ENCODE measurements at places on chromosomes 5 and 9.

GRCh38 chr9:123168586-123168985 lies 99.8 kb downstream of the STRBP start:
- peak; percentile 11 for DNase-seq

- no peak for DNase-seq
Measured at GRCh38 chr5:78675956-78676730, 27.6 kb upstream of the LHFPL2 start.

GRCh38 chr9:137213160-137214060 lies 7.9 kb downstream of the NDOR1 start:
- peak; percentile 57 for DNase-seq

- DNase-seq, result peak; percentile 76
Measured at GRCh38 chr9:504921-505740, 290.5 kb downstream of the DOCK8 start.

DNA sequence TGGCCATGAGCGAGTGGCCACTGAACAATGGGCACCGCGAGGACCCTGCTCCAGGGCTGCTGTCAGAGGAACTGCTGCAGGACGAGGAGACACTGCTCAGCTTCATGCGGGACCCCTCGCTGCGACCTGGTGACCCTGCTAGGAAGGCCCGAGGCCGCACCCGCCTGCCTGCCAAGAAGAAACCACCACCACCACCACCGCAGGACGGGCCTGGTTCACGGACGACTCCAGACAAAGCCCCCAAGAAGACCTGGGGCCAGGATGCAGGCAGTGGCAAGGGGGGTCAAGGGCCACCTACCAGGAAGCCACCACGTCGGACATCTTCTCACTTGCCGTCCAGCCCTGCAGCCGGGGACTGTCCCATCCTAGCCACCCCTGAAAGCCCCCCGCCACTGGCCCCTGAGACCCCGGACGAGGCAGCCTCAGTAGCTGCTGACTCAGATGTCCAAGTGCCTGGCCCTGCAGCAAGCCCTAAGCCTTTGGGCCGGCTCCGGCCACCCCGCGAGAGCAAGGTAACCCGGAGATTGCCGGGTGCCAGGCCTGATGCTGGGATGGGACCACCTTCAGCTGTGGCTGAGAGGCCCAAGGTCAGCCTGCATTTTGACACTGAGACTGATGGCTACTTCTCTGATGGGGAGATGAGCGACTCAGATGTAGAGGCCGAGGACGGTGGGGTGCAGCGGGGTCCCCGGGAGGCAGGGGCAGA lies 53.3 kb downstream of the JADE2 start:
- DNase-seq, result peak; percentile 4

DNA sequence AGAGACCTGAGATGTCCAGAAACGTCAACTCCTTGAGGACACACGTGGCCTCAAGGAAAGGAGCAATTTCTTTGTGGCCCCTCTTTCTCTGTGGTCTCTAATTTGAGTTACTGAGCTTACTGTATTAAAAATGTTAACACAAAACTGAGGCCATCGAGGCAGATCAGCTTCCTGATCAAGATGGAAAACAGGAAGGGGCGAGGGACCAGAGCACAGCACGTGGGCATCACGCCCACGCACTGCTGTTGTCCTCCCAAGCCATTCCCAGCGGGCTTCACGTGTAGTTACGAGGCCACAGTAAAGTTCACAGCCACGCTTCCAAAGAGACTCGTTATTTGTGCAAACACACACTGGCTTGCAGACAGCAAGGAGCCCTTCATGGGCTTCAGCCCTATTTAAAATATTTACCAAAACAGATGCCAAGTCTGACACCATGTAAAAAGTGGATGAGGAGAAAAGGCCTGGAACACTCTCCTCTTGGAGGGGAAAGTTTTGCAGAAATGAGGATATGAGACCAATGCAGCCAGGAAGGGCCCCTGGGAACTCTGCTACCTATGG lies 149.5 kb downstream of the ROR2 start:
- no peak for DNase-seq

DNA sequence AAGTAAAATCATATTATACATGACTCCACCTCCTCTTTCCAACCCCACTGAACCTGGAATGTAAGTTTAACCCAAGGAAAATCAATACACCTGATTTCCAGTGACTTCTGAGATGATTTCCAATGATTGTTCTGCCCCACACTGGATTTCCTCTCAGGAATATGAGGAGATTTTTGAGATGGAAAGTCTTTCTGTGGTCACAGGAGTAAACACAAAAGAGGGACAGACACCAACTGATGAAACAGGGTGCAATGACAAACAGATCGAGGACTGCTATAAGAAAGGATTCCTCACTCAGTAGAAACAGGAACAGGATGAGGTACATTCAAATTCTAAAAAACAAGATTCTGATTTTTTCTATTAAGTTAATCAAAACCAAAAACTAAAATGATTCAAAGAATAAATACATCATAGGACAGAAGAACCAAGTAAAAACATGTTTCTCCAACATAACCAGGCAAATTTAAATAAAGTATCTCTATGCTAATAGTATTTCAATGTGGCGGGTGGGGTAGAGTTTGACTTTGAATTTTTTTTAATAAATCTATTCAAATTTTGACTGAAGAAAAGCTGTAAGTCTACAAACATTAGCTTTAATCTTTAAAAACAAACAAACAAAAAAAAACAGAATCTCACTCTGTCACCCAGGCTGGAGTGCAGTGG lies 42.1 kb downstream of the DTWD2 start:
- no peak for DNase-seq

GRCh38 chr5:150512368-150512747 lies 4.4 kb downstream of the NDST1 start:
- no peak for DNase-seq

DNA sequence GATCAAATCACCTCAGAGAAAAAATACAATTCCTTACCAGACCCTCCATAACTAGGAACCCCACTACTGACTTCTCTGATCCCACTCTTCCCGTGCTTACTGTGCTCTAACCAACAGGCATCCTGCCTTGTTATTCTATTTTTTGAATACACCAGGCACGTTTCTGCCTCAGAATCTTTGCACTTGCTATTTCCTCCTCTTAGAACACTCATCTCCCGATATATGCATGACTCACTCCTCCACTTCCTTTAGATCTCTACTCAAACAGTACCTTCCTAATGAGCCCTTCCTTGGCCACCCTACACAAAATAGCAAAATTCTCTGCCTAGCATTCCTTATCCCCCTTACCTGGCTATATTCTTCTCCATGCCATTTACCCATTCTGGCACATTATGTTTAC lies 43.9 kb downstream of the MAPKAP1 start:
- DNase-seq, result no peak

- no peak for DNase-seq
Measured at GRCh38 chr5:73296772-73297171, 123.8 kb downstream of the TMEM174 start.

GRCh38 chr5:174003795-174004194 lies 14.8 kb downstream of the C5orf47 start:
- DNase-seq, result no peak

GRCh38 chr9:122418016-122418415 lies 47.2 kb downstream of the PTGS1 start:
- no peak for DNase-seq

- no peak for DNase-seq
Measured at GRCh38 chr9:76521906-76522305, 62.9 kb downstream of the GCNT1 start.

DNA sequence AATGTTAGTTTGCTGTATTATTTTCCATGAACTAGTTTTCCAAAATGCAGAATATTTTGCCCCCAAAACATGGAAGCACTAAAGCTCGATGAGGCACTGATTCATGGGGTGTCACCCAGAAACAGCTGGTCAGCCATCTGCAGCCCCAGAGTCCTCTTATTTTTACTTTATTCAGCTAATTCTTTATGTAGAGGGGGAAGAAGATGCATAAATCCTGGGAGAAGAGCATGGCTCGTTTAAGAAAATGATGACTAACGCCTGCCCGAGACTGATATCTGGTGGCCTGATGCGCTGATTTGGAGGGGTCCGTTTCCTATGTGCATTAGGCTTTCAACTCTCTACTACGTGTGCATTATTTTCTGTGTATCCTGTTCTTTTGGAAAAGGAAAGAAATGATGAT lies 390.3 kb upstream of the MEF2C start:
- no peak for DNase-seq

DNA sequence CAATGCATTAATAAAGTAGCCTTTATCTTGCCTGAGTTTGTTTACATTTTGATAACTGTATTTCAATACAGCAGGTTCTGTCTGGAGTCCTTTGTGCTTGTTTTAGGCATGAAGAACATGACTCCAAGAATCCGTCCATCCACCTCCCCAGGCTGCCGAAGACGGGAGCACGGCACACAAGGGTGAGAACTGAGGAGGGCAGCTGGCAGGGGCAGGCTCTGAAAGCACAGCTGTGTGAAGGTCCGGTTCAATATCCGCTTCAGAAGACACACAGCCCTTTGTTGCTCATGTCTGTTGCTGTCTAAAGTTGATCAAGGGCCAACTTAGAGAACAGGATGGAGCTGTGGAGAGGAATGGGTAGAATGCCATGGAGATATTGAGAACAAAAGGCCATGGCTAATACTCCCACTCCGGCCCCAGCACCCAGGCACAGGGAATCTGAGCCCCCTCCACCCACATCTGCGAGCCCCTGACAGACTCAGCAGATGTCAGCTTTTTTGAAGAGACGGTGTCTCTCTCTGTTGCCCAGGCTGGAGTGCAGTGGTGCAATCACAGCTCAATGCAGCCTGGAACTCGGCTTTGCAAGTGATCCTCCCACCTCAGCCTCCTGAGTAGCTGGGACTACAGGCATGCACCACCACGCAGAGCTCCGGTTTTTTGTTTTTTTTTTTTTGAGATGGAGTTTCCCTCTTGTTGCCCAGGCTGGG lies 58.5 kb upstream of the GNE start:
- no peak for DNase-seq

DNA sequence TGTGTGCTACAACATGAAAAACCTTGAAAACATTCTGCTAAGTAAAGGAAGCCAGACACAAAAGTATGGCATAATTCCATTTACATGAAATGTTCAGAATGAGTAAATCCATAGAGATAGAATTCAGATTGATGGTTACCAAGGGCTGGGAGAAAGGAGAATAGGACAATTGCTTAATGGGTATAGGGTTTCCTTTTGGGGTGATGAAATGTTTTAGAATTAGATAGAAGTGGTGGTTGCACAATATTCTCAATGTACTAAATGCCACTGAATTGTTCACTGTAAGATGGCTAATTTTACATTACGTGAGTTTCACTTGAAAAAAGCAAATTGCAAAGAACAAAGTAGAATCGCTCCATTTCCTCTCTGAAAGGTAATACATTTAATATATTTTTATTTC lies 43.0 kb upstream of the GAS1 start:
- no peak for DNase-seq

GRCh38 chr9:116320290-116320689 lies 166.7 kb downstream of the PAPPA start:
- DNase-seq, result no peak

DNA sequence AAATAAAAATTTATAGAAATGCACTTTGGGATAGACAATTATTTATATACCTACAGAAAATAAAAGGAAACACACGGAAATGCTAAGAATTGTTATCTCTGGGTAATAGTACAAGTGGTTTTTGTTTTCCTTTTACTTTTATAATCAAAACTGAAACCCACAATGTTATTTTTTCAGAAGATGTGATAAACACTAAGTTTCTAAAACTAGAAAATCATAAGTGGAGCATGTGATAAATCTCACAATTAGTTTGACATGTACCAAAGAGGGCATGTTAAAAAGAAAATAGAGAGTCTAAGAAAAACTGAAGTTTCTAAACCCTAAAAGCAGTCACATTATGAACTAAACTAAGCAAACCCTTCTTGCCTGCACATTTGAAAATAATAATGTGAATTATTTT lies 61.1 kb downstream of the OXCT1 start:
- DNase-seq, result no peak

GRCh38 chr5:32539981-32540845 lies 45.1 kb upstream of the SUB1 start:
- no peak for DNase-seq

- DNase-seq, result no peak
Measured at GRCh38 chr5:1551426-1552301, 27.9 kb upstream of the LPCAT1 start.

- no peak for DNase-seq
Measured at GRCh38 chr5:89246864-89247263, 363.9 kb upstream of the MEF2C start.

DNA sequence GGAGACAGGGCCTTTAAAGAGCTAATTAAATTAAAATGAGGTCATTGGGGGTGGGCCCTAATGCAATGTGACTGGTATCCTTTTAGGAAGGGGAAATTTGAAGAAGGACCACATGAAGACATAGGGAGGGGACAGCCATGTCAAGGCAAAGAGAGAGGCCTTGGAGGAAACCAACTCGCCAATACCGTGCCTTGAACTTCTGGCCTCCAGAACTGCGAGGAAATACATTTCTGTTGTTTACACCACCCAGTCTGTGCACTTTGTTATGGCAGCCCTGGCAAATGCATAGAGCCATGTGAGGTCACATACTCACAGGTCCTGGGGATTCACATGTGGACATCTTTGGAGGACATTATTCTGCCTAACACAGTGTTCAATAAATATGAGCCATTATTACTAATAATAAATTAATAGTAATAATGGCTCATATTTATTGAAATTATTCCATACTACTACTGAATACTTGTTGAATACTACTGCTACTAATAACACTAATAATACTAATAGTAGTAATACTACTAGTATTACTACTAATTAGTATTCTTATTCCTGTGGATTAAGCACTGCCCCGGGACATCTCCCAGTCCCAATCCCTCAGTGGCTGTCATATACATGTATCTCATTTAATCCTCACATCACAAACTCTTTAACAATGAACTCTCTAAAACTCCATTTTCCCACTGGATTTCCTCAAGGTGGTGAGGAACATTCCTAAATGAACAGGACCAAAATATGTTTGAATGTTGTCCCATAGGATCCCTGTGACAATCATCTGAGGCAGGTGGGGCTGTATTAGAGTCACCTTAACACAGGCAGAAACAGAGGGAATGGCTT lies 8.4 kb downstream of the TRAF1 start:
- DNase-seq, result no peak

DNA sequence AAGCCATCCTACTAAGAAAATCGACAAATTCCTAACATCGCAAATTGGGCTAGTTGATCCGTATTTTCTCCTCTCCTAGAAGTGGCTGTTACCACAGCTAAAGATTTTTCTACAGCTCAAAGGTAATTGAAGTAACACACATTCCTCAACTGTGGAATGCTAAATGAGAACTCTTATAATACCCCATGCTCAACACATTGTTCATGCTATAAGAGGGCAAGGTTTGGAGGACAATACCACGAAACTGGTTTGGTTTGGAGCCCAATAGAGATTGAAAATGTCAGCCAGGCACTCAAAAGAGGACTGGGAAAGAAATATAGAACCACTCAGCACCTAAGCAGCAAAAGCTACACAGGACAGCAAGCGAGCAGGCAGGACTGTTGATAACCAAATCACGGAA lies 10.1 kb downstream of the TXN start:
- DNase-seq, result no peak

DNA sequence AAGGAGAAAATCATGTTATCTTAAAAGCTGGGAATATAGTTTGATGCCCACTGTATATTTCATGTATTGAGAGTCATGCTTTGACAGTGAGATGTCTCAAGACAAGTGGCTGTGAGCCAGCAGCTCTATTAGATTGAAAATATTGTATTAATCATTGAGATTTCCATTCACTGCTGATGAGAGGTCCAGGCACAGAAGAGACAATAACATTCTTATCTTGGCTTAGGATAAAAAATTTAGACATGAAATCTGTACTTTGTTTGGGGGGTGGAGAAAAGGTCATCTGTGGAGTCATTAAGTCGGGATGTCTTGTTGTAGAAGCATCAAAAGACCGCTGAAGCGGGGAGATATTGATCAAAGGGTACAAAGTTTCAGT lies 97.9 kb upstream of the EQTN start:
- DNase-seq, result no peak

GRCh38 chr5:106113922-106114321 lies 1556.8 kb downstream of the EFNA5 start:
- DNase-seq, result no peak
